CD4-positive, alpha-beta T cell (primary cell): ENCODE measurements at places on chromosomes 11 and 22.

DNA sequence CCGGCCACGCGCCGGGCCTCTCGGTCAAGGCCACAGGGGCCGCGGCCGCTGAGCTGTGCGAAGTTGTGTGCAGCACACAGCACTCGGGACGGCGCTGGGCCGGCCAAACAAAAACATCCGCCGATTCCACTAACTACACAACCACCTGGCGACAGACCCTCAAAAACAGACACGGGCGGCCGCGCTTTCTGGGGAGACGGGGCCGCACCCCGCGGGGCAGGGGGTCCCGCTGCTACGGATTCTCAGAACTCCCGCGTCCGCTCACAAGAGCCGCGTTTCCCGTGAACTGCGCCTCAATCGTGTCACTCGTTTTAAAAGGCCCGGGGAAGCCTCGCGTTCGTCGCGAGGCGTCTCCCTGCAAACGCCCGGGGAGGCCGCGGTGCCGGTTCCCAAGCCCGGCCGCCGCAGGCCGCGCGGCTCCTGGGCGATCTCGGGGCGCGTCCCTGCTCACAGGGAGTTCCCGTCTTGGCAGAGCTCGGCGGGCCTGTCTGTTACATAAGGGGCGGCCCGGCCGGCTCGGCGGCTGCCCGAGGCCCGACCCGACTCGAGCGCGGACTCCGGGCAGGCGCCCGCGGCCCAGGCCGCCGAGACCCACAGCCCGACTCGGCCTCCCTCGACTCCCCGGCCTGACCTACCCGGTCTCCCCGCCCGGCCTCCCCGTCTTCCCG is 936 bp downstream of the BRD1 start:
- DNase-seq = no peak

DNA sequence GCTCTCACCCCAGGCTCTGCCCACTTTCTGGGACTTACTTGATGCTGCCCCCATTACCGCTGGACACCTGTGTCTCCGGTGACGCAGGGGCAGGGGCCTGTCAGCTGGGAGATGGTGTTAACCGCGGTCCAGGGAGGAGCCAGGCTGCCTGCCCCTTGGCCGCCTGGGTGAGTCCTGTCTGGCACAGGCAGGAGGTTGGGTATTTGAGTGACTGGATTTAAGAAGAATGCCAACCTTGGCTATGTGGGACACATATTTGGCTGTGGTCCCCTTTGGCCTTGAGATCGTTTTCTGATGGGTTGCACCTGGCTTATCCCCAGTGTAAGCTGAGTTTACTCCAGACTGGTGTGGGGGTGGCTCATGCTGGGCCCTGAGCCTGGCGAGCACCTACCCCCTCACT is 2.5 kb downstream of the MUC6 start:
- DNase-seq = no peak

GRCh38 chr11:47797633-47798032 is 30.5 kb upstream of the FNBP4 start:
- DNase-seq = no peak

GRCh38 chr22:39419096-39419495 is 19.5 kb downstream of the TAB1 start:
- DNase-seq = no peak

DNA sequence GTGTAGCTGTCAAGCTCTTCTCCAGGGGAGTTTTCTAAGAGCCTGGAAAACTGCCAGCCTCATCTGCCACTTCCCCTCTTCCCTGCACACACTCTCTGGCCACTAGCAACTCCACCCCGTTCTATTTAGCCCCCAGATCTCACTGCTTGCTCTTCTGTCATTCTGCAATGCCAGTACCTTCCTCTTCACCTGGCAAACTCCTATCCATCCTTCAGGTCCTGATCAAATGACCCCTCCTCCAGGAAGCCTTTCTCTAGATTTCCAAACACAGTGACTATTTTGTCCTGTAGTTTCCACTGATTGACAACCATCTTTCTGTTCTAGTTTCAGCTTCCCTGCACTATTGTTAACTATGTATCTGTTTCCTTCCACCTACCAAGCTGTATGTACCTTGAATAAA is 437.7 kb downstream of the SOX6 start:
- DNase-seq = no peak

- DNase-seq = no peak
Measured at GRCh38 chr11:62909107-62909894, 11.9 kb downstream of the CHRM1 start.
